RKO (cell line): ENCODE measurements at places on chromosomes 12 and 14.

DNA sequence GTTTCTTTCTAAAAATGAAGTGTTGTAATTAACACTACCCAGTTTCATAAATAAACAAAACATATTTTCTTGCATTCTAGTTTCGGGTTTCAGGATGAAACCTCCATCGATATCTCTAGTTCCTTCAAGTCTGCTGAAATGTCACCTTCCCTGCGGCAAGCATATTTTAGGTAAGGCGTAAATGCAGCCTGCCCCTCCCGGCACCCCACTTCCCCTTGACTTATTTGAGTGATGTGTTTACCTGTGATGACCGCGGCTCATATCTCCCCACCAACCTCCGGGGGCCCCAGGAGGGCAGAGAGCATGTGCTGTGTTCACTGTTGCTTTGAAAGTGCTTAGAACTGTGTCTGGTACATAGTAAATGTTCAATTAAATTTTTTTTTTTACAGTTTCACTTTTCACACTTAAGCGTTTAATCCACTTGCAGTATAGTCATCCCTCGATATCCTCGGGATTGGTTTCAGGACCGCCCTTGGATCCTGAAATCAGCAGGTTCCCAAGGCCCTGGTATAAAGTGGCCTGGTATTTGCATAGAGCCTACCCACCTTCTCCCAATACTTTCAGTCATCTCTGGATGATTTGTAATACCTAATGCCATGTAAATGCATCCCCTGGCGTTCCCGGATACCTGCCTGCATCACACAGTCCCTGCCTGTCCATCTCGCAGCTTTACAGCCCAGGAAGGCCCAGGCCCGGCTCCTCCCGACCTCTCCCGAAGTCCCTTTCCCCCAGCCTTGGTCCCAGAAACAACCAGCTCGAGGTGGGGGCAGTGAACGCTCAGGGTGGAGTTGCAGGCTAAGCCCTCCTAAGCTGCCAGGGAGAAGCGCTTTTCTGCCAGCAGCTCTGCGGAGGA lies 40.2 kb upstream of the FBRSL1 start:
- DNase-seq: no peak

- DNase-seq: peak; percentile 90
Measured at GRCh38 chr14:100306101-100306997, at the start of gene SLC25A29. Gene SLC25A29 (minus strand): TSS chr14:100306444. CDS start chr14:100306232, 212 bp downstream.

DNA sequence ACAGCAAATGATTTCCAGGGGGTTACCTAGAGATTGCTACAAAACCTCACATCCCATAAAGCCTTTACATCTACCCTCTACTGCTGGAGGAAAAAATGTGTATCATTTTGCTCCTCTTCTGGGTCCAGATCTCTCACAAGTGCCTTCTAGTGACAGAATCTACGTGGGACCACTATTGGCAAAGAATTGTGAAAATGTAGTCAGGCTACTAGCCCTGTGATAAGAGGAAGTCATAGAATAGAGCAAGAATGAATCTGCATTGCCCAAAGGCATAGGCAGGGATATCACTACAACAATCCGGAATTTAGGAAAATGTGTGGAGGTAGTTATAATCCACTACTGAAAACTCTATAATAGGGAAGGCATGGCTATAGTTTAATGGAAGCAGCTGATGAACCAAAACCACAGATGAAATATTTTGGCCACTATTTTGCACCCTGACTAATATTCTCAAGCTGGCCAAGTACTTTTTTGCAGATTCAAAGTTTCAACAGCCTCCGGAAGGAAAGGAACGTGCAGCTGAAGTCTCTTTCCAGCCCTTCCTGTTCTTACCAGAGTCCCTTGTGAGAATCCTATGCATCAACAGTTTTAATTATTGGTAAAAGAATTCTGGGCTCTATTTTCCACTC lies 176.8 kb downstream of the PHLDA1 start:
- DNase-seq: no peak

- DNase-seq: no peak
Measured at GRCh38 chr14:34063470-34064164, 112.7 kb upstream of the EGLN3 start.

DNA sequence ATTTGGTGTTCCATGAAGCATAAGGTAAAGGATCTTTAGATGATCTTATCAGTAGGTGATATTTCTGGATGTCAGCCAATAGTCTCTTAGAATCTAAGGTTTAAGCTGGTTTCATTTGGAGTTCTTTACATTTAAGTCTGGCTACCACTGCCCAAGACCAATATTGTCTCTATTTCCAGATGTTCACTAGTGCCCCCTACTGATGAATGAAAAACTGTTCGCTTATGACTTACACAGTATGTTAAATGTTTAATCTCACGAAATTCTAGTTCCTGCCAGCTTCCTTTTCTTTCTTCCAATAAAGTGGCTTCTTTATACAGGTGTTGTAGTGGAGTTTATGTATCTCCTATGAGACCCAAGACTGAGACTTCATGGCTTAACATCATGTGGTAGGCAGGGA lies 31.8 kb upstream of the MIS18BP1 start:
- DNase-seq: no peak
